ENCODE measurements at places on chromosomes 6 and 20.

DNA sequence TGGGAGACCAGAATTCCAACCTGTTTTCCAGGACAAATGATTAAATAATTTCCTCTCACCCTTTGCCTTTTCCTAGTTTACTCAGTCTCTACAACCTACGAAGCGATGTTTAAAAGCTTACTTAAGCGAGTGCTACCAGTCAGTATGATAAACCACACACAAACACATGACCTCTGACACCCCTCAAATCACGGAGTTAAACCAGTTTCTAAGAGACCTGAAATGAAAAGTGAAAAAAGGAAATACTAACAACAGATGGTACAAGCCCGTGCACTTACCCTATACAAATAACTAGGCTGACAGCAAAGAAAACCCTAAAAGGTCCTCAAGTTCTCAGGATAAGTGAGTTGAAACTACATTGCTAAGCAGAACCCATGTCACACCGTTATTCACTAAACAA lies 7.7 kb downstream of the TNFRSF21 start:
- no peak for DNase-seq

DNA sequence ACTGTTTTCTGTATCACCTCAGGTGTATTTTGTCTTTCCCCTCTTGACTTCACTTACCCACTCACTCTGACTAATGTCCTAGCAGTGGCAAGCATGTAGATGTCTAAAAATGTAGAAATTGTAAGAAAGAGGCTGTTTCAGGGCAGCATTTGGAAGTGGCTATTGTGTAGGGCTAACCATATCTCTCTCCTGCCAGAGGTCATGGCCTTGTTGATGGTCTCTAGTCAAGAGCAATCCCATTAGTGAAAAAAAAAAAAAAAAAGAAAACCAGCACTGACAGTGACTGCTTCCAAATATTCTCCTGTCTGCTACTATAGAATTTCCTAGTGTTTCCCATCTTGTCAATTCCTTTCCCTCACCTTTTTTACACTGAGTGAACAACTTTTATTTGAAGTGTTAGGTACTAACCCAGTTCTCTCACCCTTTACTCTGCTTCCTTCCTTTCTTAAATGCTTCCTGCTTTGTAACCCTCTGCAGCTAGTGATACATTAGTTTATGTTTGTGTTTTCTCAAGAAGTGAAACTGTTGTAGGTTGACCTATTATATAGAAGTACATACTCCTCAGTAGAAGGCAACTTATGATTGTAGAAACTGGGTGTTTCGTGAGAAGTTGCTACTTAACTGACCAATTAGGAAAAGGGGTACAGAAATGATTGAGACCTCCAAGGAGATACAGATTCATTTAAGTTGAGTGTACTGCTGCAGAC lies 174.1 kb upstream of the PTPRK start:
- DNase-seq = no peak

DNA sequence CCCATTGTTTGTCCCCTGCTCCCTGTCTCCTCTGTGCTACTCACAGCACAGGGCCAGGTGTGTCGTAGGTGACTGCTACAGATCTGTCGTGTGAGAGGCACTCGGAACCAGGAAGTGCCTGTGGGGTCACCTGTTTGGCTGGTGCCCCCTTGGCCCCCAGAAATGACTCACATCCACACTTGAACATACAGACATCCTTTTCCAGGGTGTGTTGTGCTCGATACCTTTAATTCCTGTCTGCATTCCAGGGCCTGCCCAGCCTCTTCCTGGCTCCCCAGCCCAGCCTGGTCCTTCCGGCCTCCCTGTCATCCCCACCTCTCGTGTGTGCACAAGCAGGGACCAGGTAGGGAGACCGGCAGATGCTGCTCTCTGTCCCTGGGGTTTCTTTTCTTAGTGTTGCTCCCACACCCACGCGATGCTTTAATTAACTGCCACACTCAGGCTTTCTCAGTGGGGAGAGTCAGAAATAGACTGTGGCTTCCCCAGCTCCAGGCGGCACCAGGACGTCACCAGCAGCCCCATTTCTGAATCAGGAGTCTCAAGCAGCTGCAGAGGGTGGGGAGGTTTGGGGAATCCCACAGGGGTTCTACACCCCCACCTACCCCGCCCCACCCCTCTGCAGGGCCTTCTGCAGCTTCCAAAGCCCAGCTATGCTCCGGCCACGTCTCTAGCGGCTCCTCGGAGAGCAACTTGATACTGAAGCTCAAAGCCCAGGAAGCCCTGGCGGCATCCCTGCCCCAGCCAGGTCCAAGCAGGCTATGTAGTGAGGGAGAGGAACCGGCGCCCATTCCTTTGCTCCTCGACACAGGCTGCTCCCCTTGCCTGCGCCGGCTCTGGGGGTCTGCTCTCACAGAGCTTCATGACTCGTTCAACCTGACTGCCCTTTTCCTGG lies 102.2 kb downstream of the SYCP2 start:
- no peak for DNase-seq

GRCh38 chr20:31860390-31861134 lies 9.8 kb downstream of the DUSP15 start:
- no peak for DNase-seq

- DNase-seq = no peak
Measured at GRCh38 chr6:101083533-101084175, 202.5 kb upstream of the ASCC3 start.

GRCh38 chr20:51340451-51340840 lies 202.1 kb downstream of the NFATC2 start:
- DNase-seq = no peak

- no peak for DNase-seq
Measured at GRCh38 chr6:145963216-145964068, 716 bp downstream of the SHPRH start.

DNA sequence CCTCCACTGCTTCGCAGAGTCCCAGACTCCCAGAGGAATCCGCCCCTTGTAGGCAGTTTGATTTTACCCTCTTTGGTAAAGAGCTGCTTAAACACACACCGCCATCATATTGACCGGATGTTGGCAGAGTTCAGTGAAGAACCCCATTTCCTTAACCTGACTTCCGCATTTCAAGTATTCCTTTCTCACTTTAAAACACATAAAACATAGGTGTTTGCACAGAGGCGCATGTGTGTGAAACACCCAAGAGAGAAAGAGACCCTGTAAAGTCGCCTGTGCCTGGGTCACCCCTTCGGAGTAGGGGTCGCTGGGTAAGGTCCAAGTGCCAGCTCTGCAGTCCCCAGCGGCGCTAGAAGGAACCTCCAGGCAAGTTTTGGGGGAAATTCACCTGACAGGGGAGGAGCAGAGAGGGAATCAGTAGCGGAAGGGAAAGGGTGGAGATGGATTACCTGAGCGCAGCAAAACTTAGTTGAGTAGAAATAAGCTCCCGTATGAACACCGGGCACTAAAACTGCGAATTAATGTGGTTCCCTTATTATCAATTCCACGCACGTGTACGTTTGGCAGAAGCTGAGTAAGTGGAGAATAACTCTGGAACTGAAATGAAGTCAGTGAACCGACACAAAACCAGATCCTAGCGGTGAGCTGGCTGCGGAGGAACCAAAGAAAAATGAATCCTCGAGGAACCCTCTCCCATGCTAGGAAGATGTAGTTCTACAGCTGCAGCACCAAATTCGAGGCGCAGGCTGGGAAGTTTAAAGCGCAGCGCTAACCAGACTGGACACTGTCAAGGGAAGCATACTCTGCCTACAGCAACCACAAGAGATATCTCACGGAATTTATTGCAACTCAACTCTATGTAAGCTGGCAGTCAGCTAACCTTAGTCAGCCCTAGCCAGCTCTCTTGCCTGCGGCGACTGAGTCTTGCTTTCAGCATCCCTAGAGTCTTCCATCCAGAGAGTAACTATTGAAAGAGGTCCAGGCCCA lies 3.5 kb upstream of the HTR1B start:
- no peak for DNase-seq

DNA sequence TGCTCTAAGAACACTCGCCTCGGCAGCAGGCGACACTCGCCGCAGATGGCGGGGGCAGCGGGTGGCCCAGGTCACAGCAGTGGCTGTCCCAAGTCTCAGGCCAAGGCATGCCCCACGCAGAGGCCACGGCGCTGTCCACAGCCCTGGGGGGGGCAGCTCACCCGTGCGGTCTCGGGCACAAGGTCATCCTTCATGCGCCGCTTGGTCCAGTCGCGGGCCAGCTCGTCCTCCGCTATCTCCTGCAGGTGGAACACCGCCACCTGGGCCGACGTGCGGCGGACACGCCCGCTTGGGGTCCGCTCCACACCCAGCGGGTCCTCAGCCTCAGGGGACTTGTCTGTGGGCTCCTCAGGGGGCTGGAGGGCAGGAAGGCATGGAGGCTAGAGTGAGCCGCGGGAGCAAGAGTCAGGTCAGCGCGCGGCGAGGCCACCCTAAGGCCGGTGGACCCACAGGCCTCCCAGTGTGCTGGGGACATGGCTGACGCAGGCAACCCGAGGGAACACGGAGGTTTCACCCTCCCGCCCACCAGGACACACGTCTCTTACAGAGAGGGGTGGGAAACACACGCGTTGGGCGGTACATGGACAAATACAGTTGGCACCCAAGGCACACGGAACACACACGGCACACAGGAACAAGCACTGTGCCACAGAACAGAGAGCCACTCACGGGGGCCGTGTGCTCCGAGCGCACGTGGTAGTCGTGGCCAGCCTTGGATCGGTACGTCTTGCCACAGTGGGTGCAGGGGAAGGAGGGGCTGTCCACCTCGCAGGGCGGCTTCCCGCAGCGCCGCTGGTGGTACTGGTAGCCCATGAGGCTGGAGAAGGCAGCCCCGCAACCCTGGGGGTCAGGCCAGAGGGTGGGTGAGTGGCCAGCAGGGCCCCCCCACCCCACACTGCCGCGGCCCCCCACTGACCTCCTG lies 6.5 kb upstream of the UCKL1 start:
- DNase-seq = no peak

Data from stimulated activated CD4-positive, alpha-beta T cell treated with anti-CD3 and anti-CD28 coated beads, TNF-alpha, amount 100 ng/mL, for 4 hours (primary cell).